IPS DF 6.9 (cell line): ENCODE measurements at places on chromosomes 1 and 21.

DNA sequence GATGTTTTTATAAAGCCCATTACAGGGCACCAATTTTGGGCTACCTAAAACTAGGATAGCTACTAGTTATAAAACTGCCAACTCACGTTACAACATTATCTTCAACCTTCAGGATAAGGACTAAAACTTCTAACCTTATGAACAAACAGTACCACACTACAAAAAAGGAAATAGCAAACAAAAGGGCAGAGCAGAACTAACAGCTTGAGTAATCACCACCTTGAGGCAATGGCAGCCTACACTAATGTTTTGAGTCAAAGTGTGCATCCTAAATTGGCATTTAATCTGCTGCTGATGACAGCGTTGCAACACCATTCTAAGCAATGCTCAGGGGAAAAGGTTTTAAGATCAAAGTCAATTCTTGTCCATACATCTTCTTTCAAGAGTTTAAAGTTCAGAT, 27.2 kb downstream of the PTP4A2 start:
- DNase-seq: no peak

GRCh38 chr1:89085781-89086180, 20.8 kb upstream of the GBP1 start:
- peak; percentile 45 for DNase-seq

- no peak for DNase-seq
Measured at GRCh38 chr1:219751870-219752507, 139.1 kb upstream of the ZC3H11B start.

- no peak for DNase-seq
Measured at GRCh38 chr1:55197099-55197498, 18.1 kb downstream of the USP24 start.

GRCh38 chr1:234089396-234089795, 184.9 kb downstream of the SLC35F3 start:
- DNase-seq: peak; percentile 25
